ENCODE measurements at places on chromosomes 7 and 10.

DNA sequence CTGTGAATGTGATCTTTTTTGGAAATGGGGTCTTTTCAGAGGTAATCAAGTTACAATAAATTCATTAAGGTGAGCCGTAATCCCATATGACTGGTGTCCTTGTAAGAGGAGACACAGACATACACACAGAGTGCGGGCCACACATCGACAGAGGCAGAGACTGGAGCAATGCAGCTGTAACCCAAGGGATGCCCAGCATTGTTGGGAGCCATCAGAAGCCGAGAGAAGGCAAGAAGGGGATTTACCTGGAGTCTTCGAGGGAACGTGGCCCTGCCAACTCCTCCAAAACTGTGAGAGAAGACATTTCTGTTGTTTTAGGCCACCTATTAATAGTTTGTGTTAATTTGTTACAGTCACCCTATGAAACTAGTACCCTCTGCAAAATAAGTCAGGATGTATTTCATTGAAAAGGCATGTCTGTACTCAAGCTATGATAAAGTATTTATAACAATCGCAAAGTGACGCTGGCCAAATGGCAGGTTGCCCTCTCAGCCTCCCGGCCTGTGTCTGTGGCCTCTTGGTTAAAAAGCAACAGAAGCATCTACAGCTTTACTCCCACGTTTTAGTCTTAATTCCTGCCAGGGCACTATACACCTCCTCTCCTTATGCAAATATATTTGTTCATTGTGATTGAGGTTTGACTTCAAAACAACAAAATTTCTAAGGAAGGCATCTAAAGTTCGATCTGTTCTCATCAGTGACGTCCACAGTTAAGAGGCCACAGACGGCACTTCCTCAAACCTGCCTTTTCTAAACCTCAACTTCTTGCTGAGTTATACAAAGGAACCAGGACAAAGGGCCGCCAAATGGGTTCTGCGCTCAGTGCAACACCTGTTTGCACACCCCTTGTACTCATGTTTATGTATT lies 46.8 kb downstream of the HIPK2 start:
- no peak for DNase-seq

DNA sequence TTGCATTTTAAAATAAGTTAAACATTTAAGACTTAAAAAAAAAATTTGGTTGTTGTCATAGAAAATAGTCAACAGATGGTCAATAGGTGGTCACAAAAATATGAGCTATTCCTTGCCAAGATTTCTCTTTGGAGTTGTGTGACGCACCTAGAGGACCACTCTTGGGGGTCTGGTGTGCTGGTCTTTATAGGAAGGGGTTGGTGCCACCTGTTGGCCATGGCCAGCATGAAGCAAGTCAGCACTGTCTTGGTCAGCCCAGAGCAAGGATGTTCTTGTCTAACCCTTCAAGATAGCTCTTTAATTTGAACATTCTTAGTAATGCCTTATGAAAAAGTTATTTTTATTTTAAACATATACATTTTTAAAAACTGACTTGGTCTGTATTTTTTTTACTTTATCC lies 267.9 kb upstream of the CNTNAP2 start:
- DNase-seq = peak; percentile 23

GRCh38 chr10:69492746-69493462 lies 41.6 kb downstream of the TSPAN15 start:
- no peak for DNase-seq

GRCh38 chr7:41207141-41207540 lies 495.7 kb downstream of the INHBA start:
- DNase-seq = no peak

DNA sequence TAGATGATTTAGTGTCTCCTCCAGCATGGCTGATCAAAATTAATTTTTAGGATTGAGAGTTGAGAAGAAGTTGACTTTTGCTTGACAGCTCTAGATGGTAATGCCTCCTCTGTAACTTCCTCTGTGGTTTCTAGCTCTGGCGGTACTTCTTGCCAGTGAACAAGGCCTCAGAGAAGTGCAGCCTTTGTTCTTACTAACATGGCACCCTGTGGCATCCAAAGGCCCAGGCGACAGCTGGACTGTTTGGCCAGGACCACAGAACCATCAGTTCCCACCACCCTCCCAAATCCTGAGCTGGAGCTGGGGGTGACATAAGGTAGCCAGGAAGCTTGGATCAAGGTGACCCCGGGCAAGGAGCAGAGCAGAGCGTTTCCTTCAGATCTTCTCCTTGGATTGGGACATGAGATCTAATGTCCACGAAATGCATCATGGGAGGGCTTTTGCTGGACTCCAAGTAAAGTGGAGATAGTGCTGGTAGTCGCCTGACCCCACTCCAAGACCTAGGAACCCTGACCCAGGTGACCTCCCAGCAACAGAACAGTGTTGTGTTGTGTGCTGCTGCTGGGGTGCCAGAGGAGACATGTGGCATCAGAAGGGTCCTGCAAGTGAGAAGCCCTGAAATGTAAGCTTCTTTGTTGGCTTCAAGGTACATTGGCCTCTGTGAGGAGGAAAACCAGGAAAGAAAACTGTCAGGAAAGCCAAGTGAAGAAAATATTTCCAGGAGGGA lies 41.8 kb downstream of the APBB1IP start:
- DNase-seq = no peak

- no peak for DNase-seq
Observed at GRCh38 chr10:126350216-126350992, 37.9 kb downstream of the ADAM12 start.

- DNase-seq = no peak
Observed at GRCh38 chr7:47783456-47784223, 164.6 kb downstream of the PKD1L1 start.

- DNase-seq = no peak
Observed at GRCh38 chr7:133754708-133755107, 372.4 kb upstream of the LRGUK start.

- DNase-seq = no peak
Observed at GRCh38 chr10:91127341-91128082, 93.0 kb upstream of the PCGF5 start.

DNA sequence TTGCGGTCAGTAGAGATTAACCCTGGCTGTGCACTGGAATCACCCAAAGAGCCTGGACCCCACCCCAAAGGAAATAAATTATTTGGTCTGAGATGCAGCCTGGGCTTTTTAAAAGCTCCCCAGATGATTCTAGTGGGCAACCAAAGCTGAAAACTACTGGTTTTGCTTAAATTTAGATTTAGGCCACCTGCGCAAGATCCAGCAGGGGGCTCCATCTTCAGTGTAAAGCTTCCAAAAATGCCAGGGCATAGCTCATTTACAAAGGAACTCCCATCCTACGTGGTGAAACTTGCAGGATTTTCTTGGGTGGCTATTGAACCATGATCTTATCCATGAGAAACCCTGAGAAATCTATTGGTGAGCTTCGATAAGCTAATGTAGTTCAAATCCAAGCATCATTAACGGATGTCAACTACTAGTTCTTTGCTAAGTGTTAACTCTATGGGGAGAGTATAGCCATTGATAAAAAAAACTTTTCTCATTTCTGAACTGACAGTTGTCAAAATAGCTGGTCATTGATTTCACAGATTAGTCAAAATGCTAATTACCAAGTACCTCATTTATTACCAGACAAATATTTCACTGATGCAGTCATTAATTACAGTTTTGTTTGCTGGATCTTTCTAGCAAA lies 315.3 kb downstream of the LHFPL3 start:
- DNase-seq = peak; percentile 32

GRCh38 chr10:61455656-61456055 lies 2.5 kb upstream of the TMEM26 start:
- no peak for DNase-seq

DNA sequence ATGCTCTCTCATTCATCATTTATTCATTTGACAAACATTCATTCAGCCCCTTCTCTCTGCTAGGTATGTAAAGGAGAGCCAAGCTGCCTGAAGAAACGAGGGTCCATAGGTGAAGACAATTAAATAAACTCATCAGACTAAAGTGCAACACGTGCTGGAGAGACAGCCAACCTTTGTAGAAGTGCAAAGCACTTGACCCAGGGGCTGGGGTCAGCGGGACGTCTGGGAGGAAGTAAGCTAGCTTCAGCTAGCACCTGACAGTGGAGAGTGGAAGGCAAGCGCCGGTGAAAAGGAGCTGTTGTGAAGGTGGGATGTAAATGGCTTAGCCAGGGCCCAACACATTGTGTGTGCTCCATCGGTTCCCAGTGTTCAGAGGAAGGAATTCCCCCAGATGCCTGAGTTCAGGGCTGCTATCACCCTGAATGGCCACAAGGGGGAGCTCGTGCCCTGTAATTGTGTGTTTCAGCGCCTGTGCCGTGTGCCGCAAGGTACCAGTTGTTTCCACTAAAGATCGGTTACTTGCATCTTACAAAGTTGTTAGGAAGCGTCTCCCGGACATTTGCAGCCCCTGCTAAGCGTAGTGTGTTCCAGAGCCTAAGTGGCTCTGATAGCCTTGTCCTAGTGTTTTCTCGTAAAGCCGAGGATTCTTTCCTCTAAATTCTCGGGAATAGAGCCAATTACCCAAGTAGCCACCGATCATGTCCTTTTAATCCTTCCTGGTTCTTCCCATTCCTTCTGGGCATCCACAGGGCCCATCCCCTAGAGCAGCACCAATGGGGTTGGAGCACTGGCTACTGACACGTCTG lies 30.6 kb downstream of the TLX1 start:
- DNase-seq = peak; percentile 74

GRCh38 chr7:9842301-9842700 lies 1131.4 kb upstream of the PHF14 start:
- no peak for DNase-seq

DNA sequence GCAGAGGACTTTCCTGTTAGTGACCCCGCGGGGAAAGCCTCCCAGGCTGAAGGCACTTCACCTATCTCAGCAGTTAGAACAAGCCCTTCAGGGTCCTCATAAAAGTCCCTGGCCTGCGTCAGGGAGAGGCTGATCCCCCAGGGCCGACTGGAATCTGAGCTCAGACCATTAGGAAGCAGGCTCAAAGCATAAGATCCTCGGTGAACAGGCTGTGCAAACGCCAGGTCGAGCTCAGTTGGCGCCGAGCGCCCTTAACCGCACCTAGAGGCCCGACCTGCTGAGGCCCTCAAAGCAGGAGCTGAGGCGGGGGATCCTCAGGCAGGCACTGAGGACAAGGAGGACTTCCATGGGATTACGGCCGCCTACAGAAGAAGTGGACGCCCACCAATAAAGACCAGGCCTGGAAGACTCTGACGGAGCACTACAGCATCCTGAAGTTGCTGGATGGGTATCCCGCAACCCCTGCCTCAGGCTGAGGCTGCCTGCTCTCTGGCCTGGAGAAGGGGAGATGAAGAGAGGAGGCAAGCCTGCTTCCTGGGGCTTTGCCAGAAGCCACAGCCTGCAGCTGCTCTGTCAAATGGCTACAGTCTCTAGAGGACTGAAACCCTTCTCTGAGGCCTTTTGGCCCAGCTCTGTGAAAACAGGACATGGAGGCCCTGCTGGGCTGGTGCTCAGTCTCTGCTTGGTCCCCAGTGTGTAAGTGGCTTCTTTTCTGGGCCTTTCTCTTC lies 29.9 kb downstream of the LIPJ start:
- peak; percentile 2 for DNase-seq

DNA sequence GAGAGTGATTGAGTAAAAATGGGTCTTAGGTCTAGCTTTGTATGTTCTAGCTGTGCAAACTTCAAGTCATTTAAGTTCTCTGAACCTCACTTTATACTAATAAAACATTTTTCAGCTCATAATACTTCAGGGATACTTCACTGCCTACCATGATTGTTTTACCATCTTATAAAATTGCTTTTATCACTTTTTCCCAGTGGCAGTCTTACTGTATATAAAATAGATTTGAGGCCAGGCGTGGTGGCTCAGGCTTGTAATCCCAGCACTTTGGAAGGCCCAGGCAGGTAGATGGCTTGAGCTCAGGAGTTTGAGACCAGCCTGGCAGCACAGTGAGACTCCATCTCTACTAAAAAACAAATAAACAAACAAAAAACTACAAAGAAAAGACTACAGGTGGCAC lies 17.4 kb downstream of the FGL2 start:
- DNase-seq = no peak

- no peak for DNase-seq
Observed at GRCh38 chr7:158997471-158997870, 141.1 kb downstream of the DYNC2I1 start.

Data from NCI-H1694 treated with DMSO at 0.1 percent for 48 hours (cell line).